ENCODE measurements at places on chromosomes 2 and 18.

- DNase-seq, result no peak
Measured at GRCh38 chr2:102888514-102888913, 126.7 kb downstream of the TMEM182 start.

DNA sequence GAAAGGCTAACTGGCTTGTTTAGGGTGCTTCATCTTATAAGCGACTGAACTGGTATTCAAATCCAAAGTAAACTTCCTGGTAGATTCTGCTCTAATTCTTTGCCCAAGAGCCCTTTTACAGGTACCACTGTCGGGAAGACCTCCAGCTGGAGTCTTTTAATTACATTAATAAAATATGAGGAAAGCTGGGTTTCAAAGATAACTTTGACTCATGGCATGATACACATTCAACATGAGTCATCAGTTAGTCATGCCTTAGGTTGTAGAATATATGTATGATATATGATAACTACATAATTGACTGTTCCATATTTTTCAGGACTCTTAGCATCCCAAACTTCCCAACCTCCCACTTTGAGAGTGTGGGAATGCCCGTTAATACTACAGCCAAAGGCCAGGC, 32.3 kb downstream of the ZCCHC2 start:
- no peak for DNase-seq

GRCh38 chr2:227252831-227253230, 72.2 kb upstream of the MFF start:
- DNase-seq, result no peak

- no peak for DNase-seq
Measured at GRCh38 chr18:68942230-68942629, 144.3 kb downstream of the CCDC102B start.

GRCh38 chr2:159551806-159552205, 64.5 kb downstream of the BAZ2B start:
- DNase-seq, result no peak

DNA sequence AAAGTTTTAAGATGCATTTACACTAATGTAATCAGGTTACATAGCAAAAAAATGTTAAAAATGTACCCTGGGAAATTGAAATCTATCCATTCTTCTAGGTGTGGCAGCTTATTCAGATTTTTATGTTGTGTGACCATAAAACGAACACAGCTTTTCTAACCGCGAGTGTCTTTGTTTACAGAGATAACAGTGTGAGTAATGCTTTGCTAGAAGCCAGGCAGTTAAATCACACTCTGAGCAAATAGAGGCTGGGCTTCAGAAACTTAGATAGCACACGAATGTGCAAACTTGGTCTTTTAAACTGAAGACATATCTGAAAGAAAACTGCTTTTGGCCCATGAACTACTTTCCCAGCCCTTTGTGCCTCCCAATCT, 116.1 kb downstream of the SPTBN1 start:
- DNase-seq, result no peak

- no peak for DNase-seq
Measured at GRCh38 chr2:46674488-46674887, 195.1 kb downstream of the TMEM247 start.

DNA sequence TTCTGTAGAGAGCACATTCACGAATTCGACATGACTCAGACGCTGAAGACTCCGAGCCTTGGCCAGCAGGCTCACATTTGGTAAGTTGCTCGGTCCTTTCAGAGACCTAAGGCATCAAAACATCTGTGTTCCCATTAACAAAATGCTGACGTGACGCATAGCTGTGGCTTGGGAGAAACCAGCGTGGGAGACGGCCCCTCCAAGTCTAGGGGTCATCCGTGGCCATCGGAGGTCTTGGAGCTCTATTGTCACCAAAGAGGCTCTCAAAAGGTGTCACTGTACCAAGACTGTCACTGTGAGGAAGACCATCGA, 14.9 kb downstream of the FBLN7 start:
- no peak for DNase-seq

DNA sequence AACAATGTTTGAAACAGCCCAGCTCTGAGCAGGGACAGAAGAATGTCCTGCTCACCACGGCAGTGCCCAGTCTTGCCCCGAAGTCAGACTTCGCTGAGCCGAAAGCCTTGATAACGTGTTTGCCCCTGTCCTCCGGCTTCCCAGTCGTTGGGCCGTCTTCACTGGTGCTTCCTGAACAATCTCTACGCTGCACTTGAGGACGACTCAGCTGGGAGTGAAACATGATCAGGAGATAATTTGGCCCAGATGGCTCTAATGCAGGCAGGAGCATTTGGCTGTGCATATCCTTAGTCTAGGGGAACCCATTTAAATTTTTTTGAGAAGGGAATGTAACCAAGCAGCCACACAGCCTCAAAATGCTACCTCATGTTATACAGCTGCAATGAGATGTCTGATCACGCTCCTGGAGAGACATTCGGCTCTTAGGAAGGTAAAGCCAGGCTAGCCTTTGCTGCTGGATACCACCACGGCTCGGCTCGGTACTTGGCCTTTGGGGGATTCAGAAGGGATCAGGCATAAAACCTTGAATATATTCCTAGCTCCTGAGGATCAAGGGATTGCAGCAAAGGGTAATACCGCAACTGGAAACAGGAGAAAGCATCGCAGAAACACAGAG, 43.6 kb downstream of the FECH start:
- peak; percentile 55 for DNase-seq

DNA sequence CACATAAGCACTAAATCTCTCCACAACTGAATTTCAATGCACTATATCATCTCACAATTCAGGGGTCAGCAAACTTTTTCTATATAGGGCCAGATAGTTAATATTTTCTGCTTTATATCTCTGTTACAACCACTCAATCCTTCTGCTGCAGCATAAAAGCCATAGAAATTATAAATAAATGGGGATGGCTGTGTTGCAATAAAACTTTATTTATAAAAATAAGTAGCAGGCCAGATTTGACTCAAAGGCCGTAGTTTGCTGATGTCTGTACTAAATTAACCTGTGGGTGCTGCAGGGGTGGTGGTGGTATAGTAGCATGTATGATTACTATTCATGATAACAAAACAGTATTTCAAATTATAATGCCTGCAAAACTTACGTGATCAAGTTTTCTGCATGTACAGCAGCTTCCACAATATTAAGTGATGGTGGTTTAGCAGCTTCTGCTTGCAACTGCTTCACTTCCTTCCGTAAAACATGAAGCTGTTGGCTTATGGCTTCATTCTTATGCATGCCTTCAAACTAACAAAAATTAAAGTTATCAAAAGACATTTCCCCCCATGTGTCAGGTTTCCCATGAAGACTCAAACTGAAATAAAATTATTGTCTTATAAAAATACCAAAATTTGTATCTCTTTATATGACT, 64.1 kb downstream of the SIGLEC15 start:
- no peak for DNase-seq

DNA sequence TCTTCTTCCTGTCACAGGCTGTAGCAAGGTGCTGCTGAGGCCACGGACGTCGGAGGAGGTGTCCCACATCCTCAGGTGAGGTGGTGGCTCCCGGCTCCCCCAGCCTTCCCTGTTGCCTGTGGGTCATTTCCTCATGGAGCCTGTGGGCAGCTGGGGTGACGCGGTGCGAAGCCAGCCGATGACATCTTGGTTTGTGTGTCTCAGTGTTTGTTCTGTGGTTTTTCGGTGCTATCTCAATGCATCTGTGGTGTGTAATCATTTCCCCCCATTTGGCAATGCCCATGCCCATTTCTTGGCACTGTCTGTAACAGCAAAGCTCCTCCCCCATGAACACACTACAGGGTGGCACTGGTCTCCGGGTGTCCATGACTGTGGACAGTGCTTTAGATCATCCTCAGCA, 6.6 kb downstream of the D2HGDH start:
- DNase-seq, result no peak

DNA sequence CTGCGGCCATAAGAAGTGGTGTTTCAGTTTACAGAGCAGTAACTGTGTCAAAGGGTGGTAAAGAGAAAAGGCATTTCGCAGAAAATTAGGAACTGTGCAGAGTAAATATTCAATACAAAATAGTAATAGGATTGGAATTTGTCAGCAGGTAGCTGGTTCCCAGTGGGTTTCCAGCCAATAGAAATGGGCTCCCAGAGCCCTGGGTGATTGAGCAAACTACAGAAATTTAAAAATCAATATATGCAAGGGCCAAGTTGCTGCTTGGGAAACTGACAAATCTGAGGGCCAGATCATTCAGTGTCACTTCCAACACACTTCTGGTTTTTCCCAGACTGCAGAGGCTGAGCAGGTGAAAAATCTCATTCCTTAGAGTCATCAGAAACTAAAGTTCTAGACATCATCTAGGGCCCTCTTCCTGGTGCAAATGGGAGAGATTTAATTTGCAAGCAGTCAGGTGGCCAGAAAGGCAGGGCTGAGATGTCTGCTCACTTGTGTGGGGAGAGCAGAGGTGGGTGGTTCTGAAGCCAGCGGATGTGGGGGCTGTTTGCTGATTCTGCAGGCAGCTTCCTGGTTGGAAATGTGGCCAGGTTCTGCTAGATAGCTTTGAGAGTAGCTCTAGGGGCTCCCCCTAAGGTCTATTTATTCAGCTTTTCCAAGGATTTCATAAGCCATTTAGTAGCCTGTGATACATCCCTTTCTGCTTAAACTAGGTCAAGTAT, 182.4 kb downstream of the NCK2 start:
- no peak for DNase-seq

DNA sequence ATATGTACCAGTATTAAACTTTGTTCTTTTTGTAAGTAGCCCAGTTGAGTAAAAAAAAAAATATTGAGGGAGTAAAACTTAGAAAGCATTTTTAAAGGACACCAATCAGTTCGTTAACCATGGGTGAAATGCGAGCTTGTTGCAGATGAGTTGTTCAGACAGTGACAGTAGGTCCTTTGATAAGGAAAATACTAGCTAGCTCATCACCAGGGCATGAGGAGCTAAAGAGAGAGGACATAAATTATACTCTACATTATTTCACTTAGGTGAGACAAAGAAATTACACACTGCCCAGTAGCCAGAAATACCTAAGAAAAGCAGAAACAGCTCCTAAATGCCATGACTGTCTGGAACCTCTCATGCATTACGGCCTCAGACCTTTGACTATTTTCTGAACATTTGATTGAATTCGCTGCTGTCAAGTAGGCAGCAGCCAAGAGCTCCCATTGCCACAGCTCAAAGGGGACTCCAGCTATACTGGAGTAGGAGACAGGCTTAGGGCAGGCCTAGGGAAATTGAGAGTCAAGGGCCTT, 2.6 kb upstream of the HNRNPLL start:
- no peak for DNase-seq

DNA sequence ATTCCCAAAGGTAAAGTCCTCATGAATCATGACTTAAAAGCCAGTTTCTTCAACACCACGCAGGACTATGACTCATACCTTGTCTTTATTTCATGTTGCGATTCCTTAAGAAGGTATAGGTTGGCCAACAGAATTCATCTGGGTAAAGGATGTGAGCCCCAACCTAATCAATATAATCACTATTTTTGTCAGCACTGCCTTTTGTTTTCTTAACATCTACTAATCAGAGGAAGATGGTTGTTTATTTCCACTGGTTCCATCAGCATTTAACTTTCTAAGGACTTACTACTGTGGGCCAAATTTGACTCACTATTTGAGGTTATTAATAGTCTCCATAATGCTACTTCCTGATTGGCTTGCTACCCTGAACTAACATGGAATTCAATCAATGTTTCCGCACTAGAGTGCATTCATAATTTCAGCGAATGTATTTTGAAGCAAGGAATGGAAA, 78.6 kb downstream of the SCG2 start:
- no peak for DNase-seq

- no peak for DNase-seq
Measured at GRCh38 chr18:984004-984403, 79.3 kb downstream of the ADCYAP1 start.

- DNase-seq, result no peak
Measured at GRCh38 chr2:15313657-15314056, 247.5 kb downstream of the NBAS start.

- DNase-seq, result no peak
Measured at GRCh38 chr2:219474285-219475060, 24.2 kb upstream of the GMPPA start.

GRCh38 chr2:168208652-168209051, 38.7 kb downstream of the STK39 start:
- DNase-seq, result no peak

DNA sequence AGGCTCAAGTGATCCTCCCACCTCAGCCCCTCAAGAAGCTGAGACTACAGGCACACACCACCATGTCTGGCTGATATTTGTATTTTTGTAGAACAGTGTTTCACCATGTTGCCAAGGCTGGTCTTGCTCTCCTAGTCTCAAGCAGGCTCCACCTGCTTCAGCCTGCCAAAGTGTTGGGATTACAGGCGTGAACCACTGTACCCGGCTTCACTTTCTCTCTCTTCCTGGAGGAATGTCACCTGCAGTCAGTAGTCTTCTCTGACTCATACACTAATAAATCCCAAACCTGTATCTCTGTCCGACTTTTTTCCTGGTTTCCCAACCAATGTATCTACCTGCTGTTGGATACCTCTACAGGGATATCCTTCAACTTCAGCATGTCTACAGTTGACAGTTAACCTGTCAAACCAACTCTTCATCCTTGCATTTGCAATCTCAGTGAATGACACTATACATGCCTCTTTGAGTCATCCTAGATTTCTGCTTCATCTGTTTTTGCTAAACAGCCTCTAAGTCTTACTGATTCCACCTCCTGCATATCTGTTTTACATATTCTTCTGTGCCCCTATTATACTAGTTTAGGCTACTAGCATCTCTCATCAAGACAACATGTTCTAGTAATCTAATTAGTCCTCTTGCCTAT, 54.5 kb downstream of the RBBP8 start:
- DNase-seq, result no peak

- no peak for DNase-seq
Measured at GRCh38 chr2:140353541-140353940, 1573.4 kb upstream of the NXPH2 start.

DNA sequence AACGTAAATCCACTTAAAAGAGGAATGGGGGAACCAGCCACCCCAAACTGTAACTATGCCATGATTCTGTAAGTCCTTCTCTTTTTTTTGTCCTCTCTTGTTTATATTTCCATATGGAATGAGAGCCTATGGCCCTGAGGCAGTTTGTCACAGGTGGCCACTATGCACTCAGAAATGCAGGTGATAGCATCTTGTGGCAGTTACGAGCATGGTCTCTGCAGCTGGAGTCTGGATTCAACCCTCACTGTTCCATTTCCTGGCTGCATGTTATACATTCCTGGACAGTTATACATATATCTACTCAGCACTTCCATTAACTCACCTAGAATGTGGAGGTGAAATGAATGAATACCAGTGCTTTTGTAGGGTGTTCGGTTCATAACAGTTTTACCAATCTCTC, 291.5 kb upstream of the FANCL start:
- DNase-seq, result no peak

- DNase-seq, result no peak
Measured at GRCh38 chr2:221109552-221109951, 462.6 kb downstream of the EPHA4 start.

GRCh38 chr2:57497489-57498096, 549.0 kb upstream of the VRK2 start:
- DNase-seq, result peak; percentile 25

DNA sequence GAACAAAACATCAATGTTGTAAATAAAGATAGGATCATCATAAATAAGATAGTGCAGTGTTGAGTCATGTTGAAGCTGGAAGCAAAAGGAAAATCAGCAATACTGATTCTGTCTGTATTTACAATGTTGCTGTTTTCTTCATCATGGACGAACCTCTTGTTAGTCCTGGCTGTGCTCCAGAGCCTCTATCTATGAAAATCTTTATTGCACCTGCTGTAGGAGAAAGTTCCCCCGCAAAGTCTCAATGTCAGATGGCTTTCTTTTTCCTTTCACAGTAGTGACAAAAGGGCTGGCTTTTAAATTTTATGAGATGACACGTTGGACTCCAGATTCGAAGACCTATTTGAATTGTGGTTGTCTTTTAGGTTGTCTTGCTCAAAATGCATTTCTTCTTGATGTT, 98.5 kb upstream of the LRRTM1 start:
- DNase-seq, result no peak

GRCh38 chr2:26462100-26462499, 15.8 kb downstream of the OTOF start:
- no peak for DNase-seq
